ENCODE measurements at places on chromosomes 12 and 14.

DNA sequence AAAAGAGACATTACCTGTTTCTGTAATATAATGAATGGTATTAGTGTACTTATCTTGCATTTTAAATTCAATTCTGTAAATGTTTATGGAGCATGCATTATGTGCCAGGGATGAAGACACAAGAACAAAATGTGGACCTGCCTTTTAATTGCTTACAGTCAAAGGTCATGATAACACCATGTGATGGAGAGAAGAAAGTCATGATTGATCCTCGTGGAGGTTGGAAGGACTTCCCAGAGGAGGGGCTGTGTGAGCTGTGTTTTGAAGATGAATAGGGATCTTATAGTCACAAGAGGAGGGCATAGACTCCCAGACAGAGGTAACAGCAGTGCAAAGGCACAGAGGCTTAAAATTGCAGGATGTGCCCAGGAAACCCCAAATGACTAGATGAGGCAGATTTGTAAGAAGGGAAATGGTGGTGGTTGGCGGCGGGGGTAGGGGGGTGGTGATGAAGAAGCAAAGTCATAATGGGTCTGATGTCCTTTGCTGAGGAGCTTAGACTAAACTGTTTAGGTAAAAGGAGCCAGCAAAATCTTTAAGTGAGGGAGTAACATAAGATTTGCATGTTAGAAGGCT, 151.5 kb downstream of the PRKCH start:
- peak; percentile 52 for DNase-seq

GRCh38 chr12:71315328-71315985, 124.1 kb upstream of the LGR5 start:
- no peak for DNase-seq

- no peak for DNase-seq
These were observed 24.3 kb downstream of the VTI1B start for GRCh38 chr14:67650151-67650550.

- DNase-seq, result no peak
These were observed 335.2 kb downstream of the DPF3 start for GRCh38 chr14:72558721-72559120.

DNA sequence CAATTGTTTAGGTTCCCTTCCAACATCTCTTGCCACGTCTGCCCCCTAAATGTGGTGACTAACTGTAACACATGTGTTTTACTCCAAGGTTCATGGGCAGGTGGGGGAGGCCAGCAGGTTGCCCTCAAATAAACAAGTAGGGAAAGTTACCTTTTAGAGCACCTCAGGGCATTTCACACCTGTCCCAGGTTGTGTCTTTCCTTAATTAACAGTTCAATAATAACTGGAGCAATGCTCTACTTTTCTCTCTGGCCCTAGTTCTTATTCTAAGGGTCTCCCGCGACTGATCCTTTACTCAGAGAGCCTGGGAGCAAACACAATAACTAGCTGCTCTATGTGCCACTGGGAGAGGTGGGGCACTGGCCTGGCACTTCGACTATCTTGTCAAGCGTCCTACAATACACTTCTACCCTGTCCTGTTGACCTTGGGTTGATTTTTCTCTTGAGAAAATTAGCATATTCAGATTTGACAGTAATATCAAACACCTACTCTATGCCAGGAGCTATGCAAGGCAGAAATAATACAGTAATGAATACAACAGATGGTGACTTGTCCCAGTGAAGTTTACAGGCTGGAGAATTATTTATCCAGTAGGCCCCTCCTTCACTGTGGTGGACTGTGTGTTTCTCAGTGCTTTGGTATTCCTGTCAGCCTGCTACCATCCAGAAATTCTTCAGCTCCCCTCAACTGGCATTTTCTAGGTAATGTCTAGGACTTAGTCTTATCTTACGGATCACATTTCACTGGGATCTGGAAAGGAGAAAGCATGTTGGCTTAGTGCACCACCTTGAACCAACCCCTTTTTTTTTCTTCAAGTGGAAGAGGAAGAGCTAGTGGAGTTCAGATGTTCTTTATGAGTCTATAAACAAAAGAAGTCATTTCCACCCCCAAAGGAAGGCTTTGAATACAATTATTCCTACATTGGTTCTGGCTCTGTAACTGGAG, 202.6 kb downstream of the CRADD start:
- DNase-seq, result no peak

DNA sequence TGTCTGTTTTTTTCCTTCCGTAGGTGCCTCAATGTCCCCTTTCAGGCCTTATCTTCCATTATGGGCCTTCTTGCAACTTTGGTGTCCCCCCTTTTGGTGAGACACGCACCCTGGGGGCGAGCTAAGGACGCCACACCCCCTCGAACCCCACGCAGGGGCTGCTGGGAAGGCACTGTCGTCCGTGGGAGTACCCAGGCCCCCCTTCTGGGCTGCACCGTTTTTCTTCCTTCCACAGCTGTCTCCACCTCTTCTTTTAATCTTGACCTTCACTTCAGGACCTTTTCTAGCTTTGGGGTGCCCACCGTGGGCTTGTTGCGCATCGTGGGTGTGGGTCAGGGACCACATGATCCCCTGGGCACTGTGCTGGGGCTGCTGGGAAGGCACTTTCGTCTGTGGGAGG, 271.8 kb downstream of the ALG10 start:
- peak; percentile 1 for DNase-seq

DNA sequence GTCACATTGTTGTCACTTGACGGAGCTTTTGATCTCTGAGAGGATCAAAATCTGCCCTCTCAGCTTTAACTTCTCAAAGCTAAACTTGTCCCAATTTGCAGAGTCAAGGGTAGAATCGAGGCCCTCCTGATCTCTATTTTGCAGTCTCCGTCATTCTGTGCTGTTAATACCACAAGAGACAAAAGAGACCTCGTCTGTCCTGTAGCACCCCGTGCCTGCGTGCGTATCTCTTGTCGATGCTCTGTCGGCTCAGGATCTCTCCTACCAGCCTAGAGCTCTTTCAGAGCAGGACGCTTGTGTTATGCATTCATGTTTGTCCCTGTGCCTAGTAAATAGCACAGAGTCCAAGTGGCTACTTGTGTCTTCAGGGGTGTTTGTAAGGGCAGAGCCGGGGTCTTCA, 5.1 kb downstream of the EVL start:
- no peak for DNase-seq

GRCh38 chr12:70332236-70332635, 33.9 kb upstream of the KCNMB4 start:
- no peak for DNase-seq

DNA sequence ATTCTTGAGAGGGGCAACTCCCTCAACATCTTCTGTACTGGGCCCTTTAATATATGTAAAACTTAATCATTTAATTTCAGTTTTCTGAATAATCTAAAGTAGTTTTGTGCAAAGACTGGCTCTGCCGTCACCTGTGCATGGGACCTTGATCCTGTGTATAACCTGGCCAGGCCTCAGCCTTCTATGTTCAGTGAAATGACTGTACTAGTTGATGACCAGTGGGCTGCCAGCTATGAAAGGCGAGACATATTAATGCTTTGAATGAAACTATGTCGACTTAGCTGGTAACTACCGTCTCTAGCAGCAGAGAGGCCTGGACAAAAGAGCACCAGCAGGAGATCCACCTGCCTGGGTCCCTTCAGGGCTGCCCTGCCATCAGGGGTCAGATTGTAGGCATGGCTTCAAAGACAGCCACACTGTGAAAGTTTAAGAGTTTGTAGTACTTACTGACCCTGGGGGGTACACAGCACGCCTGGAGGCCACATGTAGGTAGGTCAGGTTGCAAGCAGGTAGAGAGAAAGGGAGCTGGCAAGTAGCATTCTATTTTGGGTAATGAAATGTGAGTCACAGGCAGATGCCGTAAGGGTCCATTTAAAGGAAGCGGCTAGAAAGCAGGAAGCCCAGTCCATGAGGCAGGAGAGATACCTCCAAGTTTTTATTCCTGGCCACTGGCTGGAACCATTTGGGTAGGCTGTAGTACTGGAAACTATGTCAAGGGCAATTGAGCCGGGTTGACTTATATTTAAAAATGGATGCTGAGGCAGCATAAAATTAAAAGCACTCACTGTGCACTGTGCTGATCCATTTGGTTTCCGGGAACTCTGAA, 77.2 kb downstream of the BHLHE41 start:
- no peak for DNase-seq

All from CD4-positive, alpha-beta T cell treated with Interleukin-4 for 1 hour (primary cell).